ENCODE measurements at places on chromosomes 16 and 17. TPM values are rescaled to one million over a fixed set of nuclear protein-coding genes. Genes with fewer than 3 reads are reported as not detected.

DNA sequence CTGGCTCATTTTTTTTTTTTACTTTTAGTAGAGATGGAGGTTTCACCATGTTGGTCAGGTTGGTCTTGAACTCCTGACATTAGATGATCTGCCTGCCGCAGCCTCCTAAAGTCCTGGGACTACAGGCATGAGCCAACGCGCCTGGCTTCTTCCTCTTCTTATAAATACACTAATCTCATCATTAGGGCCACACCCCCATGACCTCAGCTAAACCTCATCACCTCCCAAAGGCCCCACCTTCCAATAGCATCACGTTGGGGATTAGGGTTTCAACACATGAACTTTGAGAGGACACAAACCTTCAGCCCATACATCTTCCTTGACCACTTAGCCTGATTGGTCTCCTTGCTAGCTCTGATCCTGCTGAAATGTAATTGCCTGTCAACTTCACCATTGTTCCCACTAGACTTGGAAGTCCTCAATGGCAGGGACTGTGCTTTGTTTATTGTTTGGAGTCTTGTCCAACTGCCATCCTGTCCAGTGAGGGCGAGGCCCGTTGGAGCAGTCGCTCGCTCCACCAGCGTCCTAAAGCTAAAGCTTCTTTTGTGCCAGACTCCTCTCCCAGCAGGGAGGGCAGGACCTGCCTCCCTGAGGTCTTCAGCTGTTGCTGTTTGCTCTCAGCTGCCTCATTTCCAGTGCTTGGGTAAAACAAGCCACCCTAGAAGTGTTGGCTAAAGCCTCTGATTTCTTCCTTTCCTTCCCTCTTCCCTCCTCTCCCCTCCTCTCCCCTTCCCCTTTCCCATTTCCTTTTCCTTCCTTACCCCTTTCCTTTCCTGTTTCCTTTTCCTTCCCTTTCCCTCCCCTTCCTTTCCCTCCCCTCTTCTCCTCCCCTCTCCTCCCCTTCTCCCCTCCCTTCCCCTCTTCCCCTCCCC, 85.3 kb downstream of the HAPSTR1 start:
- no peak for DNase-seq

DNA sequence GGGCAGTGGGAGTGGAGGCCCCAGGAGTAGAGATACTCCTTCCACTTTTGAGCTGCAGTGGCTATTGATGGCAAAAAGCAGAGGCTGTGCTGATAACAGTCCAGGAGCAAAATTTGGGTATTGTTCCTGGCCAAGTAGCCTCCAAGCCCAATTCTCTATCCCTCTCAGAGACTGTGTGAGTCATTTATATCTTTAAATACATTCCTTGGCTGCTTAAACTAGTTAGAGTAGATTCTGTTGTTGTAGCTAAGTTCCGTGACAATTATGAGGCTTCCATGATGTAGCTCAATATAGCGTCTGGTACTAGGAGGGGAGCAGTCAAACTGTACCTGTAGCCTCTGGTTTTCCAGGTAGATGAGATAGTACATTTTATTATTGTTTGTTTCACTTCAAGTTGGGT, 19.9 kb upstream of the UBE2G1 start:
- no peak for DNase-seq

- peak; percentile 45 for DNase-seq
Measured at GRCh38 chr16:57828272-57829161, 26.2 kb upstream of the KIFC3 start.

Gene ZP2
- not detected for total RNA-seq

Gene CFAP20
- total RNA-seq = 90.2 TPM
